ENCODE measurements at places on chromosomes 3 and 15.

DNA sequence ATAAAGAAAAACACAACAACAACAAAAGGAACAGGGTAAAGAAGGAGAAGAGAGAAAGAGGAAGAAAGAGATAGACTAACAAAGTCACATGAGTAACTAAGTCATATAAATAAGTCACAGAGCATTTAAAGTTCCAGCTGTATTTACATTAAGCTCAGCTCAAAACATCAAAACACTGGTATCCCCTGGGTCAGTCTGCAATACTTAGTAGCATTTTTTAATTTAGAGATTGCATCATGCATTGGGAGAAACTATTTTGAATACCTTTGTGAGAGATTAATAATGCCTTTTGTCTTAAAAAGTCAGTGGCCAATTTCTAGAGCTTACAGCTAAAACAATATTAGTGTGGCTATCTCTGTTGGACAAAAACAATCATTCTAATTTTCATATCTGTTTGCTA, 78.4 kb downstream of the NEK10 start:
- DNase-seq: no peak

DNA sequence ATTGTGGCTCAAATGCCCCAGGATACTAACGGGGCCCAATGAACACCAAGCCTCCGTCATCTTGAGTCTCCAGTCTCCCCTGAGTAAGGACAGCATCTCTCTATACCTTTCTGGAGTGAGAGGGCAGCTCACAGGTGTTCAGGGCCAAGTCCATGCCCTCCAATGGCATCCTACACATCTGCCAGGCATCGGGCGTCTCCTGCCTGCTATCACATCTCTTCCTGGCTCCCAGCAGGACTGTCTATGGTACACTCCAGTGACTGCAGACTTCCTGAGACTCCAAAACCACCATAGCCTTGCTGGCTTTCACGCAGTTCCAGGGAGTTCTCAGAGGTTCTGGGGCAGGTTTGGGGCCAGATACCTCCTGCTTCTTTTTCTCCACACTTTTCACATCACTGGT, 28.3 kb downstream of the CX3CR1 start:
- DNase-seq: no peak

GRCh38 chr3:183288117-183288516, 35.1 kb downstream of the B3GNT5 start:
- no peak for DNase-seq

DNA sequence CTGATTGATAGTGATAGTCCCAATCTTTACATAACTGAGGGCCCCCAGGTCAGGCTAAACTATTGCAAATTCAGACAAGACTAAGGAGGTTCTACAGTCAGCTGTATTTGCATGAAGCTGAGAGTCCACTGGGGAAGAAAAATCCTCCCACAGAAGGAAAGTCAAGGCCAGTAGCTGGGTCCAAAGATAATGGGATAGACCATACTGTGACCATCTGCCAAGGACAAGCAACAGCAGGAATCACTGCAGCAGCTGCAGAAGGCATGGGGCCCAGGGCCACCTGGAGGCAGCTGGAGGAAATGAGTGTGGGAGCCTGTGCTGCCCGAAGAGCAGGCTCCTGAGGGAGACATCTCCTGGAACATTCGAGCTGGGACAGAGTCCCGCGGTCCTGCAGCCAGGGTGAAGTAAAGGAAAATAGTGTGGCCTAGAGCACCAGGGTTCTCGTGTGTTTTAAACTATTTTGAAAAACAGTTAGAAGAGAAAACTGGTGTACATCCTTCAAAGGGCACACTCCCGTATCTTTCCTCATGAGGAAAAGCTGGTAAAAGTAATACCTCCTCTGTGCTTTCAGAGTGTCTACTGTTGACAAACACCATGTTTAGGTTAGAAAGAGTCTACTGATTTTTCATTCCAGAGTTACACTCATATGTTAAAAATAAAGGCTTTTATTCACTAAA, 13.2 kb upstream of the TMEM212 start:
- no peak for DNase-seq

- DNase-seq: peak; percentile 51
Measured at GRCh38 chr3:18111796-18112232, 313.3 kb downstream of the SATB1 start.

DNA sequence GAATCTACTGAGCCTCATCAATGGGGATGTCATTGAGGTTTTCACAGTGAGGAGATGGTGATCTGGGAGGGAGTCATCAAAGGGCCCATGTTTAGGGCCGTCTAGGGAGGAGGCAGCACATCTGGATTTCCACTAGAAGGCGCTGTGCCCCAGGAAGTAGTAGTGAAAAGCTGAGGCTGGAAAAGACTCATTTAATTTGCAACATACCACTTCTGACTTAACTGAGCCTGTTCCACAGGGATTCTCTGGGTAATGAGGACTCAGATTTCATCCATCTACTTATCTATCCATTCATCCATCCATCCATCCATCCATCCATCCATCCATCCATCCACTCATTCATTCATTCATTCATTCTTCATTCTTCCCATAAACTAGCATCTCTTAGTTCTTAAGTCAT, 17.4 kb upstream of the SHF start:
- DNase-seq: peak; percentile 66

GRCh38 chr15:41914411-41914810, 20.6 kb upstream of the SPTBN5 start:
- DNase-seq: no peak

GRCh38 chr15:42157981-42158765, 1.7 kb upstream of the PLA2G4F start:
- peak; percentile 13 for DNase-seq

- DNase-seq: no peak
Measured at GRCh38 chr15:20341901-20342600, 199.5 kb downstream of the GOLGA6L6 start.

- no peak for DNase-seq
Measured at GRCh38 chr3:141739731-141740130, 1.6 kb downstream of the RNF7 start.

- DNase-seq: peak; percentile 29
Measured at GRCh38 chr3:157700405-157700804, 197.2 kb upstream of the VEPH1 start.

GRCh38 chr3:57512166-57512565, 32.0 kb downstream of the DNAH12 start:
- DNase-seq: no peak

GRCh38 chr3:152096280-152096906, 172.3 kb upstream of the MBNL1 start:
- DNase-seq: no peak
